B cell (primary cell): ENCODE measurements at places on chromosomes 1 and 21. TPM values are rescaled to one million over a fixed set of nuclear protein-coding genes. Genes with fewer than 3 reads are reported as not detected.
A peak's percentile ranks its signal among the peaks of the same experiment; 100 is the strongest.

KRTAP25-1 gene
- polyA plus RNA-seq, result not detected in 2 replicates

PDZK1 gene
- 0.22 TPM in 1 of 2 replicates, not detected in the other for polyA plus RNA-seq

SLAMF8 gene
- 0.17 TPM in 1 of 2 replicates, not detected in the other for polyA plus RNA-seq

COL9A2 gene
- polyA plus RNA-seq, result 29.6 and 30.6 TPM in 2 replicates

PFKFB2 gene
- polyA plus RNA-seq, result 6.5 and 10.3 TPM in 2 replicates

LYPD8 gene
- 0.10 TPM in 1 of 2 replicates, not detected in the other for polyA plus RNA-seq

GRCh38 chr1:61237659-61238358 is 155.4 kb downstream of the NFIA start:
- no peak for DNase-seq
- no peaks in the 10 kb centered on the region for H3K36me3 ChIP-seq
- H3K4me1 ChIP-seq, result no peaks in the 10 kb centered on the region
- H3K27me3 ChIP-seq, result no peaks in the 10 kb centered on the region

DNA sequence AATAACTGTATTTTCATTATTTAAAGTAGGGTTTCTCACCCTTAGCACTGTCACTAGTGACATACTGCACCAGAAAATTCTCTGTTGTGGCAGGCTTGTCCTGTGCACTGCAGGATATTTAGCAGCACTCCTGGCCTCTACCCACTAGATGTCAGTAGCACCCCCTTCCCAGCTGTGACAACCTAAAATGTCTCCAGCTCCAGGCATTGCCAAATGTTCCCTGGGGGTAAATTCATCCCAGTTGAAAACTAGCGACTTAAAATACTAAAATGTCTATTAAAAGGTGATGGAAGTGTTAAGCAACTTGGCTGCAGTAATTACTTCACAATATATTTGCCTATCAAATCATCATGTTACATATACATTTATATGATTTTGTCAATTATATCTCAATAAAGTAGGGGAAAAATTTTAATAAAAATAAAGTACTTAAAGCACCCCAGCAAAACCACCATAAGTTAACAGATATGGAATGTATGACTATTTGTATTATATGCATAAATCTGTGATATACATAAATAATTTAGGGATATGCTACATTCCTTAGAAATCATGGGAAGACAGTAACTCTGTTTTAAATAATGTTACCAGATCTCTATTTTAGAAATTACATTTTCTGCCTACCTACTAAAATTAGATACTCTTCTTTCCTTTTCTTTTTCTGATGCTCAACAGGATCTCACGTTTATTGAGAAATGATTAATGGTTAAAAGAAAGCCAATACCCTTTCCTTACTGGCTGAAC is 74.6 kb downstream of the ARID4B start:
- H3K4me1 ChIP-seq, result peaks cover 2% of the 10 kb centered on the region
- no peak overlapping the region for H3K27ac ChIP-seq
- peaks cover 6% of the 10 kb centered on the region for H3K36me3 ChIP-seq
- H3K27me3 ChIP-seq, result no peaks in the 10 kb centered on the region

DNA sequence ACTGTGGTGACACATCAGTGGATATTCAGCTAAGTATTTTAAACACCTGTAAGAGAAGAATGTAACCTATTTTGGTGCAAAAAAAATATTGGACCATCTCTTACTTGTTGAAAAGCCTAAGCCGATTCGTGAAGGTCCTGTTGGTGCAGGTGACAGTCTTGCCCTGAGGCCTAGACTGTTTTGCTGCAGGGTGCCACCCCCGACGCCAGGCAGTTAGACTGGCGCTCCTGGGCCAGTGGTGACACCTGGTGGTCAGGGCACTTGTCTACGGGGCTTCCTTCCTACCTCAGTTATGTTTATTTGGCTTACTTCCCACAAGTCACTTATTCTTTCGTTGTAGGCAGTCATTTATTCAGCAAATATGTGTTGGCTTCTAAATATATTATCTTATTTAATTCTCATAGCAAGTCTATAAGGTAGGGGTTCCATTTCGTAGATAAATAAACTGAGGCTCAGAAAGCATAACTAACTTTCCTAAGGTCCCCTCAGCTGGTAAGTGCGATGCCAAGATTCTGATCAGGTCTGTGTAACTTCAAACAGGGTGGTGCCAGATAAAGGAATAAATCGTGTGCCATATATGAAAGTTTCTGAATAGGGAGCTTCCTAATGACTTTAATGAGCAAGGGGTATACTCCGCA is 1.9 kb downstream of the EEIG2 start:
- no peak overlapping the region for H3K4me3 ChIP-seq
- H3K27ac ChIP-seq, result no peak overlapping the region
- H3K4me1 ChIP-seq, result peaks cover 49% of the 10 kb centered on the region
- no peaks in the 10 kb centered on the region for H3K36me3 ChIP-seq

- no peaks in the 10 kb centered on the region for H3K36me3 ChIP-seq
- peak; percentile 14 for DNase-seq
- no peak overlapping the region for H3K4me3 ChIP-seq
- no peak overlapping the region for H3K27ac ChIP-seq
Observed at GRCh38 chr1:51058858-51059257, 43.2 kb upstream of the C1orf185 start.

DNA sequence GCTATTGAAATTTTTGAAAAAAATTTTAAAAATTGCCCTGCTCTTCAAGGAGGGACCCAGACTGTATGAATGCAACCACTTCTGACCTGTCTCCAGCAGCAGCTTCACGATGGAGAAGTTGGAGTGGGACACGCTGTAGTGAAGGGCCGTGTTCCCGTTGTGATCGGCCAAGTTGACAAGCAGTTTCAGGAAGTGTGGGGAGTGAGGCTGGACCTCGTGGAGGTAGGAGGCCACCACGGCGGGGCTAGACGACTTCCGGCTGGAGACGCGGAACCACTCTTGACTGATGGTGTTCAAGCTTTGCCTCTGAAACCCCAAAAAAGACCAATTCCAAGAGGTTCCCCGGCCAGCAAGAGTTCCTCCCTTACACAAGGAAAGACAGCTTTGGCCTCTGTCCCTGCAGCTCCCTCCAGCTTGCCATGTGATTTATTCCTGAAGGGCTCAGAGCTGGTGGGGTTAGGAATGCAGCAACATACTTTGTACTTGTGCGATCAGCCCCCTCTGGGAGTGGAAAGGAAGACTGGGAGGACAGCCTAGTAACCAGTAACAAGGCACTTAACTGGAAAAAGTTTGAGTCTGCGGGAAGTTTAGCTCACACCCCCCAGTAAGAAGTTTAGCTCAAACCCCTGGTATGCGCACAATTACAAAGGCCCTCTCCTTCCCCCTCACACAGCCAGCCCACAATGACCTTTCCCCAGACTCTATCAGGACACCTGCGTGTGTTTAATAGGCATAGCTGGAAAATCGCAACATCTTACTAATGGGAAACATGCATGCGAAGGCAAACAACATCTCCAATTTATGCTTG is 56.0 kb downstream of the KANK4 start:
- H3K36me3 ChIP-seq, result no peaks in the 10 kb centered on the region
- H3K27ac ChIP-seq, result no peak overlapping the region
- no peaks in the 10 kb centered on the region for H3K4me1 ChIP-seq
- no peak for DNase-seq

- no peaks in the 10 kb centered on the region for H3K4me1 ChIP-seq
- no peaks in the 10 kb centered on the region for H3K27me3 ChIP-seq
- no peak for DNase-seq
- H3K27ac ChIP-seq, result no peak overlapping the region
- H3K36me3 ChIP-seq, result no peaks in the 10 kb centered on the region
Observed at GRCh38 chr1:203506858-203507626, 13.1 kb downstream of the OPTC start.

DNA sequence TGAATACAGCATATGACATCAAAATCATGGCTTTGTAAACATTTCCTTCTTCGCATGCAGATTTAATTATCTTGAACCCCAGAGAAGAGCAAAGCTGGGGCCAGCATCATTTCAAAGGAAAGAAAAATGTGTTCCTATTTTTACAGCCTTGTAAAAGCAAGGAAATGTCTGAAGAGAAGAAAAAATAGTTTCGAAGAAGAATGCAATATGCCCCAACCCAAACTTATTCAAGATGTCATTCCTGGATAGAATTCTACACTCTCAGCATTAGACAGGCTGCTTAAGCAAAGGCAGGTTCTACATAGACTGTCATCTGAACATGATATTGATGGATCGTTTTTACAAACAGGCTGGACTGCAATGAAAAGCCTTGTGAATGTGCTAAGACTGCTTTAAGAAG is 900.8 kb downstream of the TTLL7 start:
- H3K27me3 ChIP-seq, result no peaks in the 10 kb centered on the region
- no peak overlapping the region for H3K4me3 ChIP-seq
- no peak for DNase-seq
- H3K36me3 ChIP-seq, result no peaks in the 10 kb centered on the region
- no peaks in the 10 kb centered on the region for H3K4me1 ChIP-seq

DNA sequence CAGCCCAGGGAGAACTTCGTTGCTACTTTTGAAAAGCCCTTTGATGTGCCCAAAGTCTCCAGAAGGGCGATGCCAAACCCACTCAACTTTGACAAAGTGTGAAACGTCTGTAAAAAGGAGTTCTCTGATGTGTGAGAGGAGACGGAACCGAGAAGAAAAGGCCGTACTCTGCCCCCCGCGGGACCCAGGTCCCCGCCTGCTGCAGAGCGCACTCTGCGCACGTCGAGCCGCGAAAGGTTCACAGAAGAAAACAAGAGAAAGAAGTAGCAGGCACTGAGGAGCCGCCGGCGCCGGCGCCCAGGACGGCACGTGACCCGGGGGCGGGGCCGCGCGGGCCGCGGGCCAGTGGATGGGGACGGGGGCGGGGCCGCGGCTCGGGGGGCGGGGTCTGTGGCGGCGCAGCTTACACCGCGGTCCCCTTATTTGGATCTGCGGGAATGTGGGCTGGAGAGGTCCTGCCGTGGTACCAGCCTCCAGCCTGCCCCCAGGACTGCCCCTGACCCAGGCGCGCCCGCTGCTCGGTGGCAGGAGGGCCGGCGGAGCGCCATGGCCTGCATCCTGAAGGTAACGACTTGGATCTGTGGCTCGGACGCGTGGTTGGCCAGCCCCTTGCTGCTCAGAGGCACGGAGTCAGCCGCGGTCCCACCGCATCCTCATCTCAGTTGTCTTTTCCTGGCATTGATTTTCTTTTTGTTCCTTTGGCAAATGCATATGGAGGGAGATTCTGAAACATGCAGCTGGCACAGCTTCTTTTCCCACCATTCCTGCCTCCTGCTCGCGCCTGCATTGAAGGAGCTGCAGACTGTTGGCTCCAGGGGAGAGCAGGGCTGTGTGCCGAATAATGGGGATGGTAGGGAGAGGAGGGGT is at the start of gene ST6GALNAC3:
ST6GALNAC3 (plus strand) TSS at position 426 of the 867 bp plus-strand sequence.
- H3K4me1 ChIP-seq, result peaks cover 20% of the 10 kb centered on the region
- no peaks in the 10 kb centered on the region for H3K36me3 ChIP-seq
- H3K27ac ChIP-seq, result peak within 1 kb of the TSS; percentile 66
- H3K4me3 ChIP-seq, result peak within 1 kb of the TSS; percentile 81

DNA sequence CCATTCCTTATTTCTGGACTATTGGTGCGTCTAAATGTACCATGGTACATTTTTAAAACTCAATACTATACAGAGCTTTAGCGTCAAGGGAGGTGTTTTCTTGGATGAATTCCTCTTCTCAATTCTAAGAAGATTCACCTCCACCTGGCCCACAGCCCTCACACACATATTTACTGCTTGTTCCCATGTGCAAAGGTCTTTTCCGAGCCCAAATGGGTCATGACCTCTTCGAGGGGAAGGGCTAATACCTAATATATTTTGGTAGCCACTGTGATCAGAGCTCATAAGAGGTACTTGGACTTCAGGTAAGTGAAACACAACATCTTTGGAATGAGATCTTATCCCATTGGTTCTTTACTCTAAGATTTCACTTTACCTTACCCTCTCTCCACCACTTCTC is 205.9 kb downstream of the SDCCAG8 start:
- H3K4me3 ChIP-seq, result no peak overlapping the region
- no peak for DNase-seq
- H3K27me3 ChIP-seq, result no peaks in the 10 kb centered on the region
- no peak overlapping the region for H3K27ac ChIP-seq
- H3K4me1 ChIP-seq, result peaks cover 7% of the 10 kb centered on the region
- no peaks in the 10 kb centered on the region for H3K36me3 ChIP-seq

DNA sequence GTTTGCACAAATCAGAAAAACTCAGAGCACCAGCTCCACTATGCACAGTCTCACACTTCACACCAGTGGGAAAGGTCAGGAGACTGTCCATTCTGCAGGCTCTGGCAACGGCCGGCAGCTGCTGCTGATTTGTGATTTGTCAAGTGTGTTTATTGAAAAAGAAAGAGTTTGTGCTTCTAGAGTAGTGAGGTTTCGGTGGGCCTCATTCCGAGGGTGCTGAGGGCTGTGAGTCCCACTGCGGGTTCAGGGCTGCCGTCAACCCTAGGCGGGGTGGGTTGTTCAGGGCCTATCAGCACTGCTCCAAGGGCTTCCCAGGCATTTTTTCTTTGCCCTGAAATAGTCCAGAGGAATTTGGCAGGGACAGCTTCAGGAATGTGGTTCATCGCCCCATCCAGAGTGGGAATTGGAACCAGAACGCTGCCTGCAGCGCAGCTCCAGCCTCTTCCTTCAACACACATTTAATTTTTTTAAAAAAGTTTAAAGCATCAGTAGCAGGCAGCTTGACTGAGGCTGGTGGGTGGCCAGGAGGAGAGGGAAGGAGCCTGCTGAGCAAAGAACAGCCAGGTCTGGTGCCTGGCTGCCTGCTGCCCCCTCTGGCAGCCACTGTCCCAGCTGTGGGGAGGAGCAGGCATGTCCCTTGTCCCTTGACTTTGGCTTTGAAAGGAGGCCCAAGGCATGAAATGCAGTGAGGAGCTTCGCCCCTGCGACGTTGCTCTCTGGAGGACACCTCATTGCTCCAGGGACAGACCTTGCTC is 19.7 kb downstream of the STUM start:
- DNase-seq, result no peak
- no peak overlapping the region for H3K4me3 ChIP-seq
- no peaks in the 10 kb centered on the region for H3K4me1 ChIP-seq
- no peaks in the 10 kb centered on the region for H3K36me3 ChIP-seq
